Stimulated activated CD4-positive, alpha-beta T cell treated with anti-CD3 and anti-CD28 coated beads, Interleukin-1b, Interleukin-23, amount 100 ng/mL, for 1 hour (primary cell): ENCODE measurements at places on chromosomes 7 and 10.

DNA sequence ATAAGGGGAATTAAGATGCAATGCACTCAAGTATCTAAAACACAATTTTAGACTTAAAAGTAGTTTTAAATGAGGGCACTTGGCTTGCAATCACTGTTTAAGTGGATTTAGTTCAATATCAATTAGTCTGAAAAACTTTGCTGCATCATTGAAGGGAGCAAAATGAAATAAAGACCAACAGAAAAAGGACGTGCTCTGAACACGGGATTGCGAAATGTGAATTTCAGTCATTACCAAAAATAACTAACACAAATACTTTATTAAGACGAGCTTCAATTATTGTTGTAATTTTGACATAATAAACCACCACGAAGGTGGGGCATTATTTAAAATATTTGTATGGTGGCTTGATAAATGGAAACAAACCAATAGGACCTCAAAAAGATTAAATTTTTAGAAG is 361.8 kb upstream of the GALNT17 start:
- DNase-seq, result no peak

DNA sequence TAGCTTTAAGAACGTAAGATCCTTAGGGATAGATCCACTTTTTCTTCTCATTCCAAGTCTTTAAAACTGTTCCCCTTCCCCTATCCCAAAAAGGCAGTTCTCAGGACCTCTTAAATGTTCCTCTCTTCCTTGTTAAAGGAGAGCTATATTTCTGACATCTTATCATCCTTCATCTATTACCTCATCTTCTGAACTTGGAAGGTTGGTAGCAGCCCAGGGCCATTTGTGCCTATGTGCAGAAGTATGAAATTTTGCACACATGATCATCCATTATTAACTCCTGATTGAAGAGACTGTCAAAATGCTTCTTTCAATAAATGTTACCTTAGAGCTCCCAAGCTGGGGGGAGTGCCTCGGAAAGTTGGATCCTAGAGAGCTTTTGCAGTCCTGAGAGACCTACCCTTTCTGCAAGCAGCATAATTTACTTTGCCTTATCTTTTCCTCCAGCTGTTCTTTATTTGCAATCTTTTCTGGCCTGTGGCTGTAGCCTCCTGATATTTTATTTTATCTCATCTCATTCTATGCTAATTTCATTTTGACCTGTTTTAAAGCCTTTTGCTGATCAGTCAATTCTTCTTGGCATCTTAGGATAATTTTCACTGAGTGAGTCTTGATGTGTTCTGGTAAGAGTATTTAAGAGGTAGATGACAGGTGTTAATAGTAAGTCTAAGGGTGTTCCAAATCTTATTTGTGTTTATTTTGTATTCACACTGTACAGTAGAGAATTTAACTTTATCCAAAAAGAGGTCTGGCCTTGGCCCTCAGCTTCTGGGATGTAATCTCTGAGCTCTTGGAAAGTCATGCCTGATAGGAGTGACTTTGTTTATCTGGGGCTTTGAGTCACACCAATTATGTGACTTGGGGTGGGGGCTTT is 135.0 kb upstream of the PDLIM1 start:
- no peak for DNase-seq

- no peak for DNase-seq
Measured at GRCh38 chr7:151891182-151891581, 14.3 kb upstream of the PRKAG2 start.

GRCh38 chr7:11235491-11235890 is 261.8 kb downstream of the PHF14 start:
- no peak for DNase-seq

- DNase-seq, result no peak
Measured at GRCh38 chr7:120984406-120984805, 4.1 kb upstream of the CPED1 start.

DNA sequence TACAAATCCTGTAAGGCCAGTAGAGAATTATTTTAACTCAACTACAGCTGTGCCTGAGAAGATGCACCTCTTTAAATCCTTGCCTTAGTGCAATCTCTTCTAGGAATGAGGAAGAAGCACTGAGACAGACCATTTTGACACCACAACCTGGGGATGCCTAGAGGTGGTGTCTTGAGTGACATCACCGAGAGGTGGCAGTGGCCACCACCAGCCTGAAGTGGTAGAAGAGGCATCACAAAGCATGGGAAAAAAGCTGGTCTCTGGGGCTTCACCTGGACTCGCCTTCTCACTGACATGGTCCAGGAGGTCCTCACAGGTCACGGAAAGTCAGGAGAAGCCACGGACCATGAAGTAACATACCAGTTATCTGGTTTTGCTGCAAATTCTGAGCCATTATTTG is 99.2 kb upstream of the PDLIM1 start:
- no peak for DNase-seq

DNA sequence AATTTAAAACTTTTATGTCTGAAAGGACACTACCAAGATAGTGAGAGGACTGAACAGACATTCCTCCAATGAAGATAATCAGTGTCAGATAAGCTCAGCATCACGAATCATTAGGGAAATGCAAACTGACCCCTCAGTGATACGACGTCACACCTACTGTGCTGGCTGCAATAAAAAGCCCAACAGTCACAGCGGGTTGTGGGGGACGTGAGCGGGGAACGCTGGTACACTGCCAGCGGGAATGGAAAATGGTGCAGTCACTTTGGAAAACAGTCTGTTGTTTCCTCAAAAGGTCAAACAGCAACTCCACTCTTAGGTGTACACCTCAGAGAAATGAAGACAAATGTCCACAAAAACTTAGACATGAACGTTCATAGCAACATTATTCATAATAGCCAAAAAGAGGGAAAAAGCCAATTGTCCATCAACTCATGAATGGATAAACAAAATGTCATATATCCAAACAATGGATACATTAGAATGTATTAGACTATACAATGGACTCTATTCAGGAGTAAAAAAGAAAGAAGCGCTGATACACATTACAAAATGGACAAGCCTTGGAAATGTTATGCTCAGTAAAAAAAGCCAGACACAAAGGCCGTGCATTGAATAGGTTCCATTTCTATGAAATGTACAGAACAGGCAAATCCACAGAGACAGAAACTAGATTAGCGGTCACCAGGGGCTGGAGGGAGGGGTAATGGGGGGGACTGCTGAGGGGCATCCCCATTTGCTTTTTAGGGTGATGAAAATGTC is 2.4 kb upstream of the ECHS1 start:
- DNase-seq, result no peak

DNA sequence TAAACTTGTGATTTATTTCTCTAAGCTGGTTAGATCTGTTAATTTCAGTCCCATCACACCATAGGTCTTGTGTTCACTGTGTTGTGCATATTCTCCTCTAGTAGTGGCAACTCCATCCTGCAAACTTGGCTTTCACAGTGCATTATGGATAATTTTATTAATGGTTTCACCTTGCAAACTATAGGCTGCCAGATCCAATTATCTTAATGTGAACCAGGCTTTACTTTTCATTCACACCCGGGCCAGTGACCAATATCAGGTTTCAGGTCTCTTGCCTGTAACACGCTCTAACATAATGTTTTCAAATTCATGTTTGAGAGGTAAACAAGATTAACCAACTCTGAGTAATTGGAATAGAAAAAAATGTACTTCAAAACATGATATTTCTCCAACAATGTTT is 1293.0 kb downstream of the REEP3 start:
- no peak for DNase-seq

- DNase-seq, result no peak
Measured at GRCh38 chr7:77765906-77766800, 32.1 kb downstream of the TMEM60 start.

DNA sequence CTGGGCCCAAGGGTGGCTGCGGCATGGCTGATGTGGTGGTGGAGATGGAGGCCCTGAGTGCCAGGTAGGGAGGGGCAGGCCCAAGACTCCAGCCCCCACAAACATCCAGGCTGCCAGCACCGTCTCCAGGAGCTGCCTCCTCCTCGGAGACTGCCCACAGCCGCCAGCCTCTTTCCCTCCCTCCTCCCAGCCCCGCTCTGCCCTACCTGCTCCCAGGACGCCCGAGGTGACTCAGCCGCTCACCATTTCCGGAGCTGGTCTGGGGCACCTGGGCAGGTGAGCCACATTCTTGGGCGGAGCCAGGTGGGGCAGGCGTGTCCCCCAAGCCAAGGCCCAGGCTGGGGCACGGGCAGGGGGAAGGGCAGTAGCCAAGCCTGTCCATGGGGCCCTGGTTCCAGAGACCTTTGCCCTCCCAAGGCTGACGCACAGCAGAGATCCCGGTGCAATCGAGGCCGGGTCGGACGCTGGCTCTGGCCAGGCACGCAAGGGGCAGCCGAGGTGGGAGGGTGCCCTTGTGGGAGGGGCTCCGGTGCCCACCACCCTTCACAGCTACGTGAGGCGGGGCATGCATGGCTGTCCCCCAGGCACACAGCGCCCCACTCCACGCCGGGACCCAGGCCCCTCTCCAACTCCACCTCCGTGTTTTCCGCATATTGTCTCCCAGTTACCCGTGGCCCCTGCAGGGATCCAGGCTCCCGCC is 8.8 kb downstream of the ADAP1 start:
- DNase-seq, result no peak

- no peak for DNase-seq
Measured at GRCh38 chr10:75335983-75336382, 65.6 kb downstream of the ZNF503 start.

DNA sequence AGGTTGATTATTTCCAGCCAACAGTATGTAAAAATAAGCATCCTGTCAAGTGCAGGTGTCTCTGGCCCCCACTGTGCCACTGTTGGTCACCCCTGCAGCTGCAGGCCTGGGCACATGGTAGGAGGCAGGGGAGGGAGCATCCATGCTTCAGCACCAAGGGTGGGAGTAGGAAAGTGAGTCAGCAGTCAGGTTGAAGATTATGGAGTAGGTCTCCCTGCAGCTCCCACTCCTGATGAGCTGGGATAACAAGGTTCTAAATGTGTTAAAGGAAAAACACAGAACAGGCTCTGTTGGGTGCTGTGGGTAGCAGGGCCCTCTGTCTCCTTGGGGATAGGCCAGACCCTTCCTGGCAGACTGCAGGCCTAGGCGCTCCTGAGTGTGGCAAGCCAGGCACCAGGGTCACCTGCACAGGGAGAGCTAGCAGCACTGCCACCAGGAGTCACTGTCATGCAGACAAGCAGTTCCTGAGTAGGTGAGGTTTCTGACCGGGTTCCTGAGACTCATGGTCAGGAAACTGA is 59.3 kb downstream of the NUDCD3 start:
- DNase-seq, result no peak

- DNase-seq, result no peak
Measured at GRCh38 chr7:42907316-42907715, 4.6 kb downstream of the C7orf25 start.

DNA sequence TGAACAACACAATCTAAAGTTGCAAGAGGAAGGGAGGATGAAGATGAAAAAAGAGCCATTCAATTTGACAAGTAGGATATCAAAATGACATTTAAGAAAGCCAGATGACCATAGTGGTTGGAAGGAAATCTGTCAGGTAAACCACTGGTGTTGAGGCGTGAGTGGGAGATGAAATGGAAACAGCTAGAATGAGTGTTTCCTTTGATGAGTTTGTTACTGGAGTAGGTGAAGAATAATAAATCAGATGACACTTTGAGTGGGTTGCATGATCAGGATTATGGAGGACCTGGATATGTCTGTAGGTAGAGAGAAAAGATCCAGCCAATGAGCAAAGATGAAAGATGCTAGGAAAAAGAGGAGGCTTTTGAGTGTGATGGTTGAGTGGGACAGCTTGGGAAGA is 33.1 kb downstream of the AKR1B1 start:
- DNase-seq, result no peak

DNA sequence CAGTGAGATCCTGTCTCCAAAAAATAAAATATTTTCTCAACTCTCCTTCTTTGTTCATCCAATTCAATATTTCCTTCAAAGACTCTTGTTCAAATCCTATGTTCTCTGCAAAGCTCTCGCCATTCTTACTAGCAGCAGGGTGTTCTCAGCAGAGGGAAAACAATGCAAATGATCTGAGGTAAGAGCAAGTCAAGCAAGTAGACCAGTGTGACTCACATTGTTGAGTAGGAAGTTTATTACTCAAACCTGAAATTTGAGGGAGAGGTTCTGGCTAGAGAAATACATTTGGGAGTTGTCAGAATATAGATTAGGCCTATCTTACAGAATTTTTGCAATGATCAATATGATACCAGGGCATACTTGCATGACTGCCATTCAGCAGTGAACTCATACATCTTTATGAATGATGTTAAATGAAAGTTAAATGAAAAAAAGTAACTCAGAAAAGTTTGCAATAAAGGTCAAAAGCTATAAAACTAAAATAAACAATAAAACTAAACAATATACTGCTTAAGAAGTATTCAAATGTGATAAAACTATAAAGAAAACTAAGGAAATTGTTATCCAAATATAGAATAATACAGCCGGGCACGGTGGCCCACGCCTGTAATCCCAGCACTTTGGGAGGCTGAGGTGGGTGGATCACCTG is 5.8 kb downstream of the IDE start:
- DNase-seq, result no peak

- DNase-seq, result no peak
Measured at GRCh38 chr10:132104471-132105301, 38.9 kb downstream of the JAKMIP3 start.

DNA sequence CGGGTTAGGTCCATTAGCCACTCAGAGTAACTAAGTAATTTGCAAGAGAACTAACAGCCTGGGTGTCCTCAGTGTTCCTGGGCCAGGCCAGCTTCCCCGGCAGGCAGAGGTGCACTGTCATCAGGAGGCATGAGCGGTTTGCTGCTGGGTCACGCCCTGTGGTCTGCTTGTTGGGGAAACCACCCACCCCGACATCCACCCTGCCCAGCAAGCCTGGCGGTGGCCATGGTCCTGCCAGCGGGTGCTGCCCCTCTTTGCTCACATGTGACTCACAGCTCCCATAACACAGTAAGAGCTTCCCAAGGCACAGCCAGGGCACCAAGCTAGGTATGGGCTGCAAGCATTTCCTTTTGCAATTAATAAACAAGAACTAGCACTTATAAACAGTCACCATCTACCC is 75.9 kb downstream of the RGS10 start:
- no peak for DNase-seq

DNA sequence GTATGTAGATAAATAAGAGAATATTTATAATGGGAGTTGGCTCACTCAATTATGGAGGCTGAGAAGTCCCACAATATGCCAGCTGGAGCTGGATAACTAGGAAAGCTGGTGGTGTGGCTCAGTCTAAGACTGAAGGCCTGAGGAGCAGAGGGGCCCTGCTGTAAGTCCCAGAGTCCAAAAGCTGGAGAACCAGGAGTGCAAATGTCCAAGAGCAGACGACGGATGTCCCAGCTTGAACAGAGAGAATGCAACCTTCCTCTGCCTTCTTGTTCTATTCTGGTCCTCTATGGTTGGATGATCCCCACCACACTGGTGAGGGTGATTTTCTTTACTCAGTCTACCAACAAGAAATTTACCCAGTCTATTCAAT is 13.2 kb downstream of the IL2RA start:
- no peak for DNase-seq
